ENCODE measurements at places on chromosomes 7 and 10. TPM values are rescaled to one million over a fixed set of nuclear protein-coding genes. Genes with fewer than 3 reads are reported as not detected.

The INMT gene
- 1.5 TPM for total RNA-seq

The TMEM254 gene
- total RNA-seq = 28.2 TPM

The GHRHR gene
- 2.5 TPM for total RNA-seq

The HOXA2 gene
- total RNA-seq = not detected

The SPDYE18 gene
- 5.1 TPM for total RNA-seq

The HNRNPF gene
- 56.7 TPM for total RNA-seq

The GBX1 gene
- total RNA-seq = not detected

The PKD2L1 gene
- 4.4 TPM for total RNA-seq

Data from dorsolateral prefrontal cortex (tissue), 122 donors.